ENCODE measurements at places on chromosomes 2 and 18.

GRCh38 chr18:58534535-58535301 is 94.2 kb downstream of the ALPK2 start:
- DNase-seq: no peak

DNA sequence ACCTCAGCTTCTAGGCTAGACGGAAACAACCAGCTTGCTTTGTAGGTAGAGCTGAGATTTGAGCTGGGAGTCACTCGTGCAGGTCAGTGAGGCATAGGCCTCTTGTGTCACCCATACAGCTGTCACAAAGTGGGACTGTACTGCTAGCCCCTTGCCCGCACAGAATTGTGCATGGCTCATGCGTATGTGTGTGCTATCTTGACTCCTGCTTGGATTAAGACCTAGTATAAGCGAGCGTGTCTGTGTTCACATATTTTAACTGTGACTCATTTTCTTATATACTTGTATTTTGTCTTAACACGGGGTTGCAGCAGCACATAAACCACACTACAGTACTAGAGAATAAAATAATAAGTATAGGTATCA is 20.1 kb downstream of the CEP68 start:
- DNase-seq: no peak

GRCh38 chr18:12162786-12163185 is 69.1 kb downstream of the ANKRD62 start:
- no peak for DNase-seq

DNA sequence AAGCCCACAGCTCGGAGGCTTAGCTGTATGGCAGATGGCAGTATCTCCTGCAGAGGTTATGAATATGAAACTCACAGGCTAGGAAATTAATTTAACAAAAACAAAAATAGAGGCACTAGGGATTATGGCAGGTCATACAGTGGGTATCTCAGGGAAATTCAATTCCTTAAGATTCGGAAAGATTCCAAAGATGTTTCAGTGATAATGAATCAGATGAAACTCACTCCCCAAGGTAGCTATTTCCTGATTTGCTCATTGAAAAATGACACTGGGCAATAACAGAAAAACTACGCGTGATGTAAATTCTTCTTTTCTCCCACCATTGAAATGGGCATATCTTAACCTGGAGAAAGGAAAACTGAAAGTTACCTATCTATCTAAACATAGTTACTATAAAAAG is 414.1 kb downstream of the STK39 start:
- no peak for DNase-seq

GRCh38 chr2:97727296-97727695 is 13.9 kb downstream of the ZAP70 start:
- DNase-seq: no peak

- DNase-seq: no peak
Measured at GRCh38 chr2:238857959-238858358, 10.1 kb downstream of the TWIST2 start.
